Heart left ventricle (tissue), 16 donors: ENCODE measurements at places on chromosomes 3 and 15. TPM values are rescaled to one million over a fixed set of nuclear protein-coding genes. Genes with fewer than 3 reads are reported as not detected.
A peak's percentile ranks its signal among the peaks of the same experiment; 100 is the strongest.

DNA sequence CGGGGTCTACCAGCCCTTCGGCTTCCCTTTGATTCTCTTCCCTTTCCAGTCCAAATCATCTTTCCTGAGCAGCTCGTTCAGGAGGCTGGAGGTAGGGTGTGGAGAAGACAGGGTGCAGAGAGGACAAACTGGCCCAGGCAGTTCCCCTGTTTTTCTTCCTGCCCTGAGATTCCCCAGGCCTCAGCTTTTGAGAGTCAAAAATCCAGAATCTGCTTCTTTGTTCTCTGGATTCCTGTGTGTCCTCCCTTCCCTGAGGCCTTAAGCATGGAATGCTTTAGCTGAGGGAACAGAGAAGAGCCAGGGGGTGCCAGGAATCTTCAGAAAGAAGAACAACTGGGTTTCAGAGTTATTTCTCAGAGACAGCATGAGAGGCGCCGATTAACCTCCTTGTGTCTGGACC lies 26.7 kb upstream of the LRTM1 start:
- no peaks in the 10 kb centered on the region for H3K36me3 ChIP-seq
- no peaks in the 10 kb centered on the region for H3K4me1 ChIP-seq
- no peak for DNase-seq

The GHSR gene
- total RNA-seq: not detected

- no peak overlapping the region for H3K27ac ChIP-seq
- no peak for DNase-seq
- H3K4me1 ChIP-seq: no peaks in the 10 kb centered on the region
- H3K36me3 ChIP-seq: no peaks in the 10 kb centered on the region
These were observed 135.5 kb upstream of the LIPC start for GRCh38 chr15:58296276-58296675.

DNA sequence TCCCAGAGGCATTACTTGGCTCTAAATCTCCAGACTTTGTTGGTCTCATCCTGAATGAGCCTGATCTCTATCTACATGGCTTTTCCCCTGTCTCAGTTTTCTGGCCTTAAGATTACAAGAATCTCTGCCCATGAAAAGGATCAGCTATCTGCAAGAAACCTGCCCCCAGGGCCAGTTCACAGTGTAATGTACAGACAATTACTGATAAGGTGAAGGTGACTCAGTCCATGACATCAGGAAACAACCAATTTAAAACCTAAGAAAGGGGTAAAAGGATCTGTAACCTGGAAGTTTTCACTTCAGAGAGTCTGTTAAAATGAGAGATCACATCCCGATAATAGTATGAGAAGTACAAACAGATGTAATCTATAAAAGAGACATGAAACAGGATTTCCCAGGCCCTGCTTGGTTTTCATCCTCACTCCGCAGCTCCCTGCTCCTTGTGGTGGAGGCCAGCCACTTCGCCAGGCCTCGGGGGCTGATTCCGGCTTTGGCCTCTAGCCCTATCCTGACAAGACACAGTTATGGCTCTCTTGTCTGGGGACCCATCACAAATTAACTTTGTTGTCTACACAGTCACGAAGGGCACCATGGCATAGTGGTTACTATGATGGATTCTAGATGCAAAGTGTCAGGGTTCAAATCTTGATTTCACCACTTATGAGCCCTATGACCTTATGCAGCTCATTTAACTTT lies 136.9 kb downstream of the THSD4 start:
- H3K27me3 ChIP-seq: no peaks in the 10 kb centered on the region
- no peak overlapping the region for H3K4me3 ChIP-seq
- no peaks in the 10 kb centered on the region for H3K36me3 ChIP-seq
- DNase-seq: peak; percentile 46

The ECE2 gene
- not detected for total RNA-seq

- no peaks in the 10 kb centered on the region for H3K27me3 ChIP-seq
- H3K27ac ChIP-seq: no peak overlapping the region
- no peaks in the 10 kb centered on the region for H3K36me3 ChIP-seq
- H3K4me3 ChIP-seq: no peak overlapping the region
- DNase-seq: no peak
These were observed 61.4 kb downstream of the CHRNA7 start for GRCh38 chr15:32091505-32092380.

GRCh38 chr3:124763644-124764358 lies 33.5 kb downstream of the UMPS start:
- no peak overlapping the region for H3K27ac ChIP-seq
- H3K27me3 ChIP-seq: no peaks in the 10 kb centered on the region
- DNase-seq: no peak
- H3K36me3 ChIP-seq: peaks cover 10% of the 10 kb centered on the region

The FOXB1 gene
- not detected for total RNA-seq

The RNU5B-1 gene
- not detected for total RNA-seq

- H3K36me3 ChIP-seq: no peaks in the 10 kb centered on the region
- no peak overlapping the region for H3K27ac ChIP-seq
- no peak overlapping the region for H3K4me3 ChIP-seq
These were observed 78.9 kb upstream of the GSK3B start for GRCh38 chr3:120173056-120173675.

GRCh38 chr3:120471643-120472042 lies 20.9 kb upstream of the FSTL1 start:
- H3K4me1 ChIP-seq: peaks cover 17% of the 10 kb centered on the region
- H3K4me3 ChIP-seq: no peak overlapping the region
- H3K36me3 ChIP-seq: no peaks in the 10 kb centered on the region
- H3K27ac ChIP-seq: no peak overlapping the region
- no peaks in the 10 kb centered on the region for H3K27me3 ChIP-seq
- DNase-seq: no peak

The ZCWPW2 gene
- total RNA-seq: 1.1 TPM

GRCh38 chr3:6228958-6229683 lies 631.8 kb upstream of the GRM7 start:
- no peak for DNase-seq
- no peaks in the 10 kb centered on the region for H3K36me3 ChIP-seq
- no peaks in the 10 kb centered on the region for H3K27me3 ChIP-seq
- H3K4me3 ChIP-seq: no peak overlapping the region
- H3K4me1 ChIP-seq: no peaks in the 10 kb centered on the region
- no peak overlapping the region for H3K27ac ChIP-seq

GRCh38 chr3:66082679-66083078 lies 44.0 kb upstream of the MAGI1 start:
- no peaks in the 10 kb centered on the region for H3K4me1 ChIP-seq
- H3K4me3 ChIP-seq: no peak overlapping the region

DNA sequence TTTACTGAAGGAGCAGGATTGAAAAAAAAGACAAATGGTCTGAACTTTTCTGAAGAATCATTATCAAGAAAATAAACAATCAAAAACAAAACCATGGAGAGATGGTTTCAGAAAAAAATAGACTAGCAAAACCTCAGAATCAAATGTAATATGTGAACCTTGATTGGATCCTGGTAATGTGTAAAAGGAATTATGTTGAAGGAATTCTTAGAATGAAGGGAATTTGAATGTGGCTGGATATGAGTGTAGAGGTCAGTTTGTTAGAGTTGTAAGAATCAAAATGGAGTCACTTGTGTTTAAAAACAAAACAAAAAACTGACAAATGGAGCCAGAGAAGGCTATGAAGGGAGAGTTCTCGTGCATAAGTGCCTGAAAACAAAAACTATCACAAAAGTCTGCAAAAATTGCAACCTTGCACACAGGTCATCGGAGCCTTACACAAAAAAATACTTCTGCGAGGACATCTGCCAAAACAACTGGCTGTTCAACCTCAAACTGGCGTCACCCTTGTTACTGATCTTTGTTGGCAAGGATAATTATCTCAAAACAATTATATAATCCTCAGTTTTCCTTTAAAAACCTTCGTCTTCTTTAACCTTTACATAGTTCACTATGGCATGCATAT lies 19.1 kb upstream of the ATP13A3 start:
- no peaks in the 10 kb centered on the region for H3K36me3 ChIP-seq
- no peaks in the 10 kb centered on the region for H3K27me3 ChIP-seq
- no peak overlapping the region for H3K4me3 ChIP-seq
- no peak overlapping the region for H3K27ac ChIP-seq

DNA sequence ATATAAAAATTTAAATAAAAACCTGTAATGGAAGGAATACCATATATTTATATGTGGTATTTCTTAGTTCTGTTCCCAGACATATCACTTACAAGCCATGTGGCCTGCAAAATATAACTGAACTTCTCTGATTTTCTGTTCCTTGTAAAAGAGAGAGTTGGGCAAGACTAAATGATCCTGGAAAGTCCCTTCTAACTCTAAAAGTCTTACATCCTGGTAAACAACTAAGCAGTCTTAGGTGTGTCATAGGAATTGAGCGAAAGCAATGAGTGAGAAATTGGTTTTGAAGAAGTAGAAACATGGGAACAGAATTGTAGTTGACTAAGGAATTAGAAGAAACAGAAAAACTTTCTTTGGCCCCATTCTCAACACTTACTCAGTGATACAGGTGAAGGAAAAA lies 25.3 kb upstream of the IL20RB start:
- peaks cover 6% of the 10 kb centered on the region for H3K4me1 ChIP-seq
- no peaks in the 10 kb centered on the region for H3K27me3 ChIP-seq
- no peak for DNase-seq
- peak overlapping the region; percentile 57 for H3K4me3 ChIP-seq
- H3K27ac ChIP-seq: no peak overlapping the region

DNA sequence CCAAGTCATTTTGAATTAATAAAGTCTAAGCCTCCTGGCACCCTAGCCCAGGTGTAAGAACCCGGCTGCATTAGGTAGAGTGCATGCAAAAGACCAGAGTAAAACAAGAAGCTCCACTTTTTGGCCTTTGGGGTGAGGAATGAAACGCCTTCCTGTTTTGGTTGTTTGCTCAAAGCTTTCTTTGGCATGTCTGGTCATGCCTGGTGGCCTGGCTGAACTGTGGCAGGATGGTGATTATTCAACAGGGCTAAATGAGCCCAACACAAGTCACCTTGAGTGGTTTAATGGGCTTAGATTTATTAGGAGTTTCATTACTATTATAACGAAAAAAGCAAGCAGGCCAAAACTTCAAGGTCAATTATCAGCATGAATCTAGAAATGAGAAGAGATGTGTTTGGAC lies 40.9 kb upstream of the LDHAL6B start:
- peaks cover 27% of the 10 kb centered on the region for H3K4me1 ChIP-seq
- no peaks in the 10 kb centered on the region for H3K27me3 ChIP-seq
- peaks cover 3% of the 10 kb centered on the region for H3K36me3 ChIP-seq
- no peak overlapping the region for H3K4me3 ChIP-seq

The CCR2 gene
- 0.77 TPM for total RNA-seq

DNA sequence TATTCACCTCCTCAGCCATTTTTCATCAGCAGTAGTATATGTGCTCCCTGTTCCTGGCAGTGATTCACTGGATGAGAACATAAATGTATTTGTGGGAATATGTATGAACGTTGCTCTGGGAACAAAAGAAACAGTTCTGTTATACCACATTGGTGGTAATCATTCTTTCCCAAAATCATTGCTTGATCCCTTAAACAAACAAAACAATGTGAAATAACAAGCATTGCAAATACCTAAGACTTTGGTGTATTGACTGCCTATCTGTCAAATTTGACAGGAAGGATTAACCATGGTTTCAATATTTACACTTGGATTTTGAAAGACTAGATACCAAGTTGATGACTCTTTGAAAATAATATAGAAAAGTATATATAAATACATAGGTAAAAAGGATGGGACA lies 284.1 kb downstream of the FHIT start:
- no peak overlapping the region for H3K4me3 ChIP-seq
- no peaks in the 10 kb centered on the region for H3K36me3 ChIP-seq
- H3K27me3 ChIP-seq: no peaks in the 10 kb centered on the region

DNA sequence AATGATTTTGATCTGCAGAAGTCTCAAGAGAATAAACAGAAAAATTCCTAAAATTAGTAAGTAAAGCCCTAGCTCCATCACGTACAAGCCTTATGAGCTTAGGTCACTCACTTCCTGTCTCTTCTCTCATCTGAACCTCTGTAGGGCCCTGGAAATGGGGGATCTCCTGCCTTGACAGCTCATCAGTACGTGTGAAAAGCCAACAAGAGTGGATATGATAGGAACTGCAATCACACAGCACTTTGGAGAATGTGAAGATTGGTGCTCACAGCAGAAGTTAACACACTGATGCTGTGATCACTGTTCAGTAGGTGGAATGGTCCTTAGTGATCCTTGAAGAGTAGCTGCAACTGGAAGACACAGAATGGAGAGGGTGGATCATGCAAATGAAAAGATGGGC lies 27.8 kb upstream of the ALDH1L1 start:
- H3K27ac ChIP-seq: no peak overlapping the region
- peaks cover 9% of the 10 kb centered on the region for H3K4me1 ChIP-seq
- no peak for DNase-seq

- H3K36me3 ChIP-seq: no peaks in the 10 kb centered on the region
- DNase-seq: no peak
- H3K4me3 ChIP-seq: no peak overlapping the region
- H3K27me3 ChIP-seq: no peaks in the 10 kb centered on the region
- H3K4me1 ChIP-seq: no peaks in the 10 kb centered on the region
These were observed 15.1 kb downstream of the MTHFS start for GRCh38 chr15:79881668-79882067.

DNA sequence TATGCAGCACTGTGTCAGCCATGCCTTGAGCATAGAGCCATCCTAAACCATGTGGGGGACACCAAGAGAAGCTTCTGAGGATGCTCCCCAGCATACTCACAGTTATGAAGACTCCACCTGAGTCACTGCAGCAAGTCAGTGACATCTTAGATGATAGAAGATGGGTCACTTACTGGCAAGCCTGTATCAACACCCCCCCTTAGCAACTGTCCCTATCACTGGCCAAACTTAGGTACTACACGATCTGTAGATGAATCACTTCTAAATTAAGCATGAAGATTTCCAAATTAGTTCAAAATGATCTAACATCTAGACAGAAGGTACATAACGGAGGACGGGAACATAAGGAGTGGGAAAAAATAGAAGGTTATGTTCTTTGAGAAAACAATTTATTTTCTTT lies 13.2 kb upstream of the LMCD1 start:
- no peak overlapping the region for H3K4me3 ChIP-seq
- no peaks in the 10 kb centered on the region for H3K27me3 ChIP-seq
- no peak overlapping the region for H3K27ac ChIP-seq
- H3K36me3 ChIP-seq: no peaks in the 10 kb centered on the region
- peaks cover 40% of the 10 kb centered on the region for H3K4me1 ChIP-seq

DNA sequence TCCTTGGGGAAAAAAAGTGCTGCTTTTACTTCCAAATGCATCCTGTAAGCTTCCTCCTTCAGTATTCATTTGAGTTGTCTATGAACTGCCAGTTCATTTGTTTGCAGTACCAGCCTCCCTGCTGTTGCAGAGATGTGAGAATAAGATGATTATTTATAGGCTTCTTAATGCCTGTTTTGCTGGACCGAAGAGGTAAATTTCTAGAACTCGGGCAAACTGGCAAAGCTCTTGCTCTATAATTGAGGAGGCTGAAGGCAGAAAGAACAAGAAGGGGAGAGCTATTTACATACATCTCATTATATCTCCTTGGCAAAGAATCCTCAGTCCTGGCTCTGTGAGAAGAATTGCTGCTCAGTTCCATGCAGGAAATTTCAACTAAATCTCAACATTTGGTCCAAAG lies 790.4 kb downstream of the GRM7 start:
- H3K4me1 ChIP-seq: no peaks in the 10 kb centered on the region
- H3K27ac ChIP-seq: no peak overlapping the region
- no peaks in the 10 kb centered on the region for H3K27me3 ChIP-seq
- DNase-seq: no peak
- no peaks in the 10 kb centered on the region for H3K36me3 ChIP-seq
